ENCODE measurements at places on chromosomes 12 and 14.

DNA sequence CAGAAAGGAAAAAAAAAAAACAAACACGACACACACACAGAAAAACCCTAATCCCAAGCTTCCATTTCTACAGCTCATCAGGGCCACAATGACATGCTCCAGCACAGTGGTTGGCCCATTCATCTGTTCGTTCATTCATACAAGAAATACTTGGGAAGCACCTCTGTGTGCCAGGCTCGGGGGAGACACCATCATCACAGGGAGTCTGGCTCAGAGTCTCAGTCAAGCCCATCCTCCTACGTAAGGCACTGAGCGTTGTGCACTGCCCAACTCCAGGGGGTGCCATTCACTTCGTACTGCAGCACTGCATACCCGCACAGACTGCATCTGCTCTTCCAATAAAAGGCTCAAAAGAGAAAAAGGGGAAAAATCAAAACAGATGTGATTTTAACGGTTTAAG lies 15.3 kb downstream of the VPS37B start:
- no peak for DNase-seq

- no peak for DNase-seq
Measured at GRCh38 chr12:83826112-83826511, 1086.5 kb downstream of the SLC6A15 start.

DNA sequence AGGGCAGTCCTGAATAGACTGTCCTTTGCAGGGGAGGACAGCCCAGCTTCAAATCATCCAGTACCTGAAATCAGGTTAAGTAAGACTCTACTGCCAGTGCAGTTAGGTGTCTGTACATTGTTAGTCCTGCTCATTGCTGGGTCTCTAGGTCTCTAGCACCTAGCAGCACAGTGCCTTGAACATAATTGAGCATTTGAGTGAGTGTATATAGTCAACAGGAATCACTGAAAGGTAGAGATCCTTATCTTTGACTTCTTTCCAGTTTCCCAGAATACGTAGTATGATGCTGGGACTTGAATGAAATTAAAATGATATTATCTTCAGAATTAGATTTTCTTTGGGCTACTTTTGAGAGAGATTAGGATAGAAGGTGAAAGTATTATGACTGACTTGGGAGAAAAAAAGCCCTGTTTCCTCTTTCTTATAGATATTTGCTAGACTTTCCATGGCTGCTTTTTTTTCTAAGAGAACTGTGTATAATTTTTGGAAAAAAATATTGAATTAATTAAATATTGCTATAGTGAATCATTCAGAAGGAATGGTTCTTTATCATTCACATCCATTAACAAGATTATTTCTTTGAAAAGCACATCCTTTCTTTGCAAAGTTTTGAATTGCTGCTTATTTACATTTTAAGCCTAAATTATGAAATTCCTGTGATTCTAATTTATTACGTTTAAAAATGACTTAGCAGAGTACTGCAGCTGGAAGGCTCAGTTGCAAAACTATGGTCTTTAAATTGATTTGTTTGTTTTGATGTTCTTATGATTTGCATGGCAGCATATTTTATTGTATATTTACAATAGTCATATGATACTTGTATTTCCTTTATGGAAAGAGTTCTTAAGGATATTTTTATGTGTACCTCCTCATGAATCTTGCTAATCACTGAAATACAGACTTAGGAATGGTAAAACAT lies 51.6 kb downstream of the PPP4R4 start:
- DNase-seq: no peak

DNA sequence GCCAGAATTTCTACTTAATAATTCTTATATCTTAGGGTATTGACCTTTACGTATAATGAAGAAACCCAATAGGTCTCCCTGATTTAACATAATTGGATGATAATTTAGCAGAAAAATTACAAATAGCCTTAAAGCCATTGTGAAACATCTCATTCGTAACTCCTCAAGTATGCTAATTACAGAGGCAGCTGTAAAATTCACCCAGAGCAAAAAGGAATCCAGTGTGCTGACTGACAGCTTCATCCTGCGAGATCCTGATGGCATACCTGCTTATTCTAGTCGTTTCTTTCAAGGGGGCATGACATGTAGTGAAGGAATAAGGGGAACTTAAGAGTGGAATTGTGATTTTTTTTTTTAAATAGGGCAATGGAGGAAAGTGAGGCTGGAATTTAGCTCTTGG lies 291.5 kb downstream of the FUT8 start:
- DNase-seq: no peak

- DNase-seq: no peak
Measured at GRCh38 chr14:51284241-51284640, 44.2 kb downstream of the TMX1 start.

DNA sequence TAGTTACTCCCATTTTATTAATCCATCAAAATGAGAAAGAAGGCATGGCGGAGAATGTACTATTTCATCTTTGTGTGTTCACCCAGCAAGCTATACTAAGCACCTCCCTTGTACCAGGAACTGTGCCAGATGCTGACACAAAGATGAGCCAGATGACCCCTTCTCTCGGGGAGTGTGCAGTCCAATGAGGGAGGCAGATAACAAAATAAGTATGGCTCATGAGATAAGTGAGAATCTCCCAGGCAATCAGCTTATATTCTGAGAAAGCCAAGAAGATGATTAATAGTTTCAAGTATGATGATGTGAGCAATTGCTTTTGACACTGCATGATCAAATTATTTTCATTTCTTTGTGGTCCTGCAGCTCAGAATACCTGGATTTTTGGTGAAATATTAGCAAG lies 1.3 kb upstream of the TMEM233 start:
- no peak for DNase-seq

Measured in activated CD4-positive, alpha-beta T cell treated with anti-CD3 and anti-CD28 coated beads, Interleukin-2, amount 50 U/mL, for 24 hours (primary cell).